ENCODE measurements at places on chromosomes 6 and 20. TPM values are rescaled to one million over a fixed set of nuclear protein-coding genes. Genes with fewer than 3 reads are reported as not detected.

LY6G6D gene
- total RNA-seq: not detected

GRCh38 chr6:105194591-105194990 lies 14.8 kb upstream of the POPDC3 start:
- DNase-seq: no peak

GRCh38 chr6:43983191-43983590 lies 144.1 kb downstream of the MRPL14 start:
- DNase-seq: no peak

DNA sequence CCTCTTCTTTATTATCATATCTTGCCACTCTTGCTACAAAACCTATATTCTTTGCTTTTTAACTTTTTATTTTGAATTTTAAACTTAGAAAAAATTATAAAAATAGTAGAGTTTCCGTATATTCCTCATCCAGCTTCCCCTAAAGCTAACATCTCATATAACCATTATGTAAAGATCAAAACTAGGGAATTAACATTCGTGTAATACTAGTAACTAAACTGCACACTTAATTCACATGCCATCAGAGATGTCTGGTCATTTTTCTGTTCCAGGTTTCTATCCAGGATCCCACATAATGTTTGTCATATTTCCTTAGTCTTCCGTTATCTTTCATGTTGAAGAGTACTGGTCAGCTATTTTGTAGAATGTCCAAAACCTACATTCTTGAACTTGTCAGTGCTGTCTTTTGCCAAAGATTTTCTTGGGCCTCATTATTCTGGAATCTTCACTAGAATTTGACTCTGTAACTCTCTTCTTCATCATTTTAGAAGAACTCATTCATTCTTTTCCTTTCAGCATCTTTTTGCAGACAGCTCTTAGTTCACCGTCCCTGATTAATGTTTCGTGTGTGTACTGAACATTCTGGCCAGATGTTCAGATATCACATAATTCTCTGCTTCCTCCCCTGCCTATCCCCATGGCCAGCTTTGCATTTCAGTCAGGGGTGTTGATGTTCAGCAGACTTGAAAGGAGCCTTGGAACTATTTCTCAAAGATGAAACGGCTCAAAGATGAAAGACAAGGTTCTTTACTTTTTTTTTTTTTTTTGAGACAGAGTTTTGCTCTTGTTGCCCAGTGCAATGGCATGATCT lies 9.4 kb downstream of the CTNNBL1 start:
- no peak for DNase-seq

DNA sequence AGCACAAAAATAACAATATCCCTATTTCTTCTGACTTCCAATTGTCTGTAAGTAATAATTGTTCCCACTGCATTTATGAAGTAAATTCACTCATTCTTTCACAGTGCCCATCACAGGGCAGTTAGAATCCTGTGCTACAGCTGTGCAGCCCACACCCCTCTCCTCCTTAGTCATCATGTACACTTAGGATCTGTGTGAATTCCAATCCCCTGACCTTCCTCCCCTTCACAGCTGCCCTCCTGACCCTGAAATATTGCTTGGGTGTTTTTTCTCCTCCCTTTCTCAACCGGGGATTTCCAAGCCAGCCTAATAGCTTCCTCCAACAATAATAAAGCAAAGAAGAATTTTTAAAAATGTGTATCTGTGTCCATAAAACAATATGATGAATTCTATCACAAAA lies 91.5 kb upstream of the BEND6 start:
- DNase-seq: no peak

GRCh38 chr6:105606831-105607463 lies 204.1 kb upstream of the PREP start:
- DNase-seq: no peak

- DNase-seq: peak; percentile 96
These were observed at the start of gene ATP5F1E for GRCh38 chr20:59032023-59032712. ATP5F1E (minus strand) TSS chr20:59032335; CDS start chr20:59032251, 84 bp downstream.

GRCh38 chr6:148415511-148416260 lies 73.0 kb downstream of the SASH1 start:
- DNase-seq: no peak

DNA sequence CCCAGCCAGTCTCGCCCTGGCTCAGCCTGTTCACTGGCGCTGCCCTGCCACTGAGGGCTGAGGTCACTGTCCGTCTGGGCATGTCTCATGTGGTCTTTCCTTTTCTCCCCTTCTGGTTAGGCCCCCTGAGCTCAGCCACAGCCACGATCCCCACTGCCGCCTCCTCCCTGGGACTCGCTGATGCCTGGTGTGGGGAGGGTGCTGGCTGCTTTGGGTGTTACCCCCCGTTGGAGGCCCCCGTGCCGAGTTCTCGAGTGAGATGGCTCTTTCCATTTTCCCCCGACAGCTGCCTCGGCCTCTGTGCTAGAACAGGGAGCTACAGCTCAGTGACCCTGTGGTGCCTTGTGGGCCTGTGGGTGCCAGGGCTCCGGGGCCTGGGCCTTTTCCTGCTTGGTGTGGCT lies 14.9 kb upstream of the TCFL5 start:
- no peak for DNase-seq

DNA sequence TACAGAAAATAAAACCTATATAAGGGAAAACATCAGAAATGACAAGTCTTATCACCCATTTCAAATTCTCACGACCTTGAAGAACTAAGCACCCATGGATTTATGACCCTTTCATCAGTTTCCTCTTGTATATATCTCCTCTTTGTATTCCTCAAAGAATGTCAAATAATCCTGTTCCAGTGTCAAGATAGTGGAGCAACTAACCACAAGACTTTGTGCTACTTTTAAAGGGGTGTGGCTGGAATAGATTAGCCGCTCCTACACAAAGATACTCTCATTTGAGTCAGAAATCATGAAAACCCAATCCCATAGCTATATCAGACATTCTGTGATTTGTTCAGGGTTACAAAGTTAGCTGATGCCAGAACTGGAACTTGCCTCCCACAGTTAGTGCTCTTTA lies 6.6 kb downstream of the REPS1 start:
- no peak for DNase-seq

All from H9 (cell line).